Activated T-cell treated with anti-CD3 and anti-CD28 coated beads for 48 hours (primary cell): ENCODE measurements at places on chromosomes 7 and 10.
A peak's percentile ranks its signal among the peaks of the same experiment; 100 is the strongest.

- DNase-seq, result no peak
These were observed 69.4 kb downstream of the MCMBP start for GRCh38 chr10:119803264-119803663.

- no peak for DNase-seq
These were observed 38.8 kb downstream of the FGFR2 start for GRCh38 chr10:121559326-121560026.

DNA sequence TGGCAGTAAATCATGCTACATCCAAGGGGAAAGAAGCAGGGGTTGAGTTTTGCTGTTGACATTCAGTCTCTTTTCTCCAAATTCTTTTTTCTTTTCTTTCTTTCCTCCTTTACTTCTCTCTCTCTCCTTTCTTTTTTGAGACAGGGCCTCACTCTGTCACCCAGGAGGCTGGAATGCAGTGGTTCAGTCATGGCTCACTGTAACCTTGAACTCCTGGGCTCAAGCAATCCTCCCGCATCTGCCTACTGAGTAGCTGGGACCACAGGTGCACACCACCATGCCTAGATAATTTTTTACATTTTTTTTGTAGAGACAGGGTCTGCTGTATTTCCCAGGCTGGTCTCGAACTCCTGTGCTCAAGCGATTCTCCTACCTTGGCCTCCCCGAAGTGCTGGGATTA lies 35.2 kb downstream of the SBDS start:
- no peak for DNase-seq

- peak; percentile 21 for DNase-seq
These were observed 34.1 kb downstream of the LRRC20 start for GRCh38 chr10:70348228-70348850.

DNA sequence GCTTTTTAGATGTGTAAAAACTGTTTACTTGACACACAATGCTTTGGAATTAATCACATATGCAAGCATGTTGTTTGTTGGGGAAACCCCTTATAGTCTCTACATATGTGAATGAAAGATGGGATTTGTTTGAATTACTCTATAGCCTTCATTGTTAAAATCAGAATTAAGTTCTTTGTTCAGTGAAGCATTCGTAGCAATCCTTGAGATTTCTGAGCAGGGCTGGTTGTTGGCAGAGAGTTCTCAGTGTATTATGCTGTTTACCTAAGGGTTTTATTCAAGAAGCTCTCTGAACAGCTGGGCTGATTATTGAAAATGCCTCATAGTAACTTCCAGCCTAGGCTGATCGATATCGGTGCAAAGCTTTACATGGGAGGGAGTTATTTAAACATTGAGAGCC lies 190.9 kb downstream of the VTI1A start:
- DNase-seq, result no peak

DNA sequence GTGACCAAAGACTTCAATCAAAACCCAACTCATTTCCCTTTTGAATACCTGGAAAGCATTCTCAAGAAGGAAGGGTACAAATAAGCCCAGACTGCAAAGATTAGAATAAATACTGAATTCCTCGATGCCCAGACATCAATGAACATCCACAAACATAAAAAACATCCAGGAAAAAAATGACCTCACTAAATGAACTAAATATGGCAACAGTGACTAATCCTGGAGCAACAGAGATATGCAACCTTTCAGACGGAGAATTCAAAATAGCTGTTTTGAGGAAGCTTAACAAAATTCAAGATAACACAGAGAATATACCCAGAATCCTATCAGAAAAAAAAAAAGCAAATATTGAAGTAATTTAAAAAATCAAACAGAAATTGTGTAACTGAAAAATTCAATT lies 43.2 kb downstream of the PCLO start:
- DNase-seq, result no peak

DNA sequence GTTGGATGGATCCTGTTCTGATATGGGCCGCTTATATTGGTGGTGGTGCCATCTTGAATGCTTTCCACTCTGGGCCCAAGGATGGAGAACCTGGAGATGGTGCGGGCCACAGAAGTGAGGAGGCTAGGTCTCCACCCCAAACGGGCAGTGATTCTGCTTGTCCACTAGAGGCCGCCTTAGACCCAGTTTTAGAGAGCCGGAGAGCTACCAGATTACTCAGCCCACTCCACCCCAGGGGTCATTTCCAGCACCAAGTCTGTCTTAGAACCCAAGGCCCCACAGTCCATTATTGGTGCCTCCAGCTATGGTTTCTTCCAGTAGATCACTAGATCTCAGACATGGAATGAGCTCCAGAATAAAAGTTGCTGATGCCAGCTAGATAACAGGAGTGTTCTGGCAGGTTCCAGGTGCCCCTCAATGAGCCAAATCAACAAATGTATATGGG lies 11.8 kb upstream of the CAMK2G start:
- DNase-seq, result peak; percentile 48

DNA sequence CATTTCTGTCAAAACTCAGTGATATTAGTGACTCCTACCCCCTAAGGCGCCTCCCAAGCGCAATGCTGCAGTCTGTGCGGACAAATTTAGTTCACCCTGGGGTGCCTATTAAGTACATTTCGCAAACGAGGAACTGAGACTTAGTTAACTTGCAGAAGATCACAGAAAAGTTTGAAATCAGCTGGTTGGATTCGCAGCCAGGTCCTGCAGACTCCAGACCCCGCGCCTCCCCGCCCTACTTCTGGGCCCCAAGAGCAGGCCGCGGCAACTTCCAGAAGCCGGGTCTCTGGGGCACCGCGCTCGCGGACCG lies 588 bp downstream of the CYREN start:
- no peak for DNase-seq

GRCh38 chr7:95092324-95092723 lies 184.9 kb downstream of the PPP1R9A start:
- no peak for DNase-seq

GRCh38 chr7:128040205-128040604 lies 9.0 kb upstream of the LRRC4 start:
- no peak for DNase-seq

DNA sequence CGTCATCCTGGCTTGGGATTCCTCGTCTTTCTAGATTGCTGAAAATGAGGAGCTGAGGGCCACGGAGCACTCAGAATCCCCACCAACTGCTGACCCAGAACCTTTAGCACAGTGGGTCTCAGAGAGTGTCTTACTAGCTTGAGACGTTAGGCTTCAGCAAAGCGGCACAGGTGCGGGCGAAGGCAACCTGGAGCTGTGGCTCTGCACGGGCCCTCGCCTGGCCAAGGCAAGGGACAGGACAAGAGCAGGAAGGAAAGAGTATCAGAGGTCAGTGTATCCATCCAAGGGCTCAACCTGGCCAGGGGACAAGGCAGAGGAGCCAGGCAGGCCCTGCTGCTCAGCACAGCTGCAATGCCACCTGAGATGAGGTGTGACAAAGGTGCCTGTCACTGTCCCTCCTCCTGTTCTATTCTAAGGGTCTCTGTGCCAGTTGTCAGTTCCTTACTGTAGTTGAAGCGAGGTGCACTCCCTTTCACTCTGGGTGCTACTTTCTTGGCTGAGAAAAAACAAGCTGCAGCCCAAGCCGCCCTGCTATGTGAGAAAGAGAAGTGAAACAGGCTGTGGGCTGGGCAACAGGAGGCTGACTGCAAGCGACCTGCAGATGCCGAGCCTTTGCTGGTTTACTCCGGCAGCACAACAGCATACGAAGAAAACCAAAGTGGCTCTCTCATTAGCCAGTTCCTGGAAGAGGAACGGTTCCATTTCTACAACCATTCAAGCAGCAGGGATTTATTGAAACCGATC lies 33.3 kb upstream of the KDM7A start:
- DNase-seq, result no peak

- no peak for DNase-seq
These were observed 17.6 kb upstream of the CRHR2 start for GRCh38 chr7:30699706-30700495.

DNA sequence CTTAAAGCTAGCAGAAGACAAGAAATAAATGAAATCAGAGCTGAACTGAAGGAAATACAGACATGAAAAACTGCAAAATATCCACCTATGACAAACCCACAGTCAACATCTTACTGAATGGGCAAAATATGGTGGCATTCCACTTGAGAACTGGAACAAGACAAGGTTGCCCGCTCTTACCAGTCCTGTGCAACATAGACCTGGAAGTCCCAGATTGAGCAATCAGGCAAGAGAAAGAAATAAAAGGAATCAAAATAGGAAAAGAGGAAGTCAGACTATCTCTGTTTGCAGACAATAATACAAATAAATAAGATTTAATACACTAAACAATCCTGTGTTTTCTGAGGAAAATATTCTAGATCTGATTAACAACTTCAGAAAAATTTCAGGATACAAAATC lies 570.5 kb upstream of the SEMA3D start:
- no peak for DNase-seq

GRCh38 chr10:92552310-92552709 lies 21.6 kb downstream of the IDE start:
- no peak for DNase-seq

DNA sequence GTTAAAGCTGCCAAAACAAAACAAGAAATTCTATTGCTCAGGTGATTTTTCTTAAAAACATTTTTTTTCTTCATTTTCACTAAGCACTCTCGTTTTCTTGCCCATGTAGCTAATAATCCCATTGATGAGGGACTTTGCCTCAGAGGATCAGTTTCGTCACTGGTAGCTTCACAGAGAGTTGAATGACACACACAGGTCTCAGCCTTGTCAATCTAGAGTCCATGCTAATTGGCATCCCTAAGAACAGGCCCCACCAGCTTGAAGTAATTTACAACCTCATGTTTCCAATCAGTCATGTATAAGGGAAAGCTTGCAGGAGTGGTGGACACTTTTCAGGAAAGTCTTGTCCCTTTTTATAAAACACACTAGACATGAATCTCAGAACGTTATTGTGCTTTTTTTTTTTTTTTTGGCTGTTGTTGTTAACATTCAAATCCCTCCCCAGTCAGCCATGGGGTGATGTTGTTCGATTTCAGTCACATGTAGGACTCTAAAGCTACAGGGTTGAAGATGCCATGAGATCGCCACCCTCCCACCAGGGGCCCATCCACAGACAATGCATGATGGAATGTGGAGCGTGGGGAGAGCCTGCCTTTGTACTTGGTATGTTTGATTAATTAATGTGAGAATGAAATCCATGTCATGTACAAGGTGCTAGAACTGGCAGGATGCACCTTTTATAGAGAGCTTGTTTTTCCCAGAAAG lies 232.4 kb upstream of the FZD8 start:
- DNase-seq, result no peak

- DNase-seq, result no peak
These were observed 2.7 kb downstream of the EVX1 start for GRCh38 chr7:27245124-27245797.

DNA sequence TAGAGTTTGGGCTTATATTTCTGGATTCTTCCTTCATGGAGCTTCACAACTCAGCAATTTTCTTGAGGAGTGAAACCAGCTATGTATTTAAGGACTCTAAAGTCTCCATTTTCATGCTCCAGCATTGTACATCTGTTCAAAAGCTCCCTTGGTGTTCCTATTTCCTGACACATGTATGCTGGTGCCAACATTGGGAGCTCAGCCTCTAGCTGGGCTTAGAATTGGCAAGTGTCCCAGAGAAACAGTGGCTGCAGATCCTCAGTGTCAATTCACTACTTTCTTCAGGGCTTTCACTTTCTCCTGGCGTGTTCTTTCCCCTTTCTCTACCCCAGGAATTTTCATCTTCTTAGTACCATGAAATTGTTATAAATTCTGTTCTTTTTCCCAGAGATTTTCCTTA lies 103.1 kb downstream of the ZNF467 start:
- DNase-seq, result no peak

GRCh38 chr10:21364196-21365114 lies 161.0 kb downstream of the SKIDA1 start:
- DNase-seq, result no peak

DNA sequence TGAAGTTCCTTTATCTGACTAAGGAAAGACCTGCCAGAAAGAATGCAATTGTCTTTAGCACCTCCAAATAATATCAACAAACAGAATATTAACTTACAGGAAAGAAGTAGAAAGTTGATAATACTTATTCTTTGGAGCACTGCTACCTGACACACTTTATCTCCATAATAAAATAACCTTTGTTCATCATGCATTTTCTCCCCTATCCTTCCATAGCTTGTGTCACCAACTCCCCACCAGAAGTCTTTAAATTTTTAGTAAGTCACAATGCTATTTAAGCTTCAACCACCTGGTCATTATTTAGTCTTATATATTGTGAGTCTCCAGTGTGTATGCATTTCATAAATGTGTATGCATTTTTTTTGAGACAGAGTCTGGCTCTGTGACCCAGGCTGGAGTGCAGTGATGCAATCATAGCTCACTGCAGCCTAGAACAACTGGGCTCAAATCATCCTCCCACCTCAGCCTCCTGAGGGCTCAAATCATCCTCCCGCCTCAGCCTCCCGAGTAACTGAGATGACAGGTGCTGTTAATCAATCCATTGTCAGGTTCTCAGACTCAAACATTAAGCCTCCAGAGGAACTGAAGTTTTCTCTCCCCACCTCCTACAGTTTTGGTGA lies 7.3 kb upstream of the CYP3A43 start:
- DNase-seq, result no peak
